ENCODE measurements at places on chromosomes 5 and 9.

DNA sequence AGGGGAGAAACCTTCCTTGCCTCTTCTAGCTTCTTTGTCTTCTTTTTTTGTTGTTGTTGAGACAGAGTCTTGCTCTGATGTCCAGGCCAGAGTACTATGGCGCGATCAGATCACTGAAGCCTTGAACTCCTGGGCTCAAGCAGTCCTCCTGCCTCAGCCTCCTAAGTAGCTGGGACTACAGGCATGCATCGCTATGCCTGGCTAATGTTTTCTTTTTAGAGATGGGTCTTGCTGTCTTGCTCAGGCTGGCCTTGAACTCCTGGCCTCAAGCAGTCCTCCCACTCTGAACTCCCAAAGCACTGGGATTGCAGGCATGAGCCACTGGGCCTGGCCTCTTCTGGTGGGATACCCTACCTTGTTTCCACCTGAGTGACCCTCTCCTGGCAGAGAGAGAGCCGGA is 3.4 kb upstream of the PAXX start:
- DNase-seq = no peak

GRCh38 chr5:60538955-60539866 is 160.8 kb downstream of the DEPDC1B start:
- no peak for DNase-seq

- DNase-seq = no peak
These were observed 450.4 kb upstream of the CHD1 start for GRCh38 chr5:99379187-99379586.

DNA sequence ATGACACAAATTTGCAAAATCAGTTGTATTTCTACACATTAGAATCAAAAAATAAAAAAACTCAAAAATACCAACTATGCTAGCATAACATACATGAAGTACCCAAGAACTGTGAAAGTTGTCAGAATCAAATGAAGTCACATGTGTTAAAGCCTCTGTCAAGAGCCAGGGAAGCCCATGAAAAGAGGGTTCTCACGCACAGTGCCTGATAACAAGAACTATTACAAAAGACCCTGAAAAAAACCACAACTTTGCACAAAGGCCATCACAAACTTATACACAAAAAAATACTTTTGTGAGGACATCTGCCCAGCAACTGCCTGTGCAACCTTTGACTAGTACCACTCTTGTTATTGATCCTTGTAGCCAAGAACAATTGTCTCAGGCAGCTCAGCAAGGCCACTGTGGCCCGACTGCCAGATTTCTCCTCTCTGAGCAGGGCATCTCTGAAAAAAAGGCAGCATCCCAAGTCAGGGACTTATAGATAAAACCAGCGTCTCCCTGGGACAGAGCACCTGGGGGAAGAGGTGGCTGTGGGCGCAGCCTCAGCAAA is 28.9 kb upstream of the HNRNPA0 start:
- DNase-seq = no peak

GRCh38 chr9:124511891-124512805 is 4.9 kb upstream of the NR5A1 start:
- no peak for DNase-seq

DNA sequence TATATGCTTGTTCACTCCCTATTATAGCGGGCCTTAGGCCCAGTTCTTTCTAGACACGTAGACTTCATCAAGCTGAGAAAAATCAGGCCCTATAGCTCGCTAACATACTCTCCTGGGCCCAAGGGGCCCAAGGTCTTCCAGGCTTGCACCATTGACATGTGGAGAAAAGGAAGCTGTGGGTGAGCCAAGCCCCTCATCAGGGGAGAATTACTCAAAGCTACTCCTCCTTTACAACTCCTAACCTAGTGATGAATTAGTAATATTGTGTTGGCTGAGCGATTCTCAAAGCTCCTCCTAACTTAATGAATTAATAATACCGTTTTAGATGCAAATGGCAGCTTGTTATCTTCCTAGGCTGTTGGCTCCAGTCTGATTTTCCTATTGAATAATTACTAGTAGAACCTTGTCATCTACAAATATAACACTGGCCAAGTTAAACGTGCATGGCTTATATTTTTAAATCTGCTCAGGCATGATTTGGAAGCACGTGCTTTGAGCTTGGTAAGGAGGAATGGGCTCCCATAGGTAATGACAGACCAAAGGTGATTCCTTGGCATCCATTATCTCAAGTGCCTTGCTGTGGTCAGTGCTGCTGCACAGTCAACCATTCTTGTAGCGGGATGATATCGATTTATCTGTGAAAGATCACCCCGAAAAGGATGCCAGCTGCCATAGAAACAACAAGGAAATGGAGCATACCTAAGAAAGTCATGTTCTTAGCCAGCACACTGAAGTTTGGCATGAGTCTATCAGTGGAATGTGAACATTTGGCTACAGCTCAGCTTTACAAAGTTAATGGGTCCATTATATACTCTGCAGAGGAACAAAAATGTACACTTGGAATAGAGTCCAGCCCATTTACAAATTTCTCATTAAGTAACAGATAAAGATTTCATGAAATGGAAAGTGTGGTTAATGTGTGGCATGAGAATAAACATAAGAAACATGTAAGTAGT is 23.8 kb downstream of the LVRN start:
- DNase-seq = no peak

- DNase-seq = no peak
These were observed 16.5 kb downstream of the NR2F1 start for GRCh38 chr5:93599399-93600120.

- no peak for DNase-seq
These were observed 20.2 kb downstream of the IL7R start for GRCh38 chr5:35876922-35877321.

- no peak for DNase-seq
These were observed 317.8 kb upstream of the ADCY2 start for GRCh38 chr5:7078101-7078500.

- no peak for DNase-seq
These were observed 424.6 kb upstream of the CDH9 start for GRCh38 chr5:27462936-27463335.

DNA sequence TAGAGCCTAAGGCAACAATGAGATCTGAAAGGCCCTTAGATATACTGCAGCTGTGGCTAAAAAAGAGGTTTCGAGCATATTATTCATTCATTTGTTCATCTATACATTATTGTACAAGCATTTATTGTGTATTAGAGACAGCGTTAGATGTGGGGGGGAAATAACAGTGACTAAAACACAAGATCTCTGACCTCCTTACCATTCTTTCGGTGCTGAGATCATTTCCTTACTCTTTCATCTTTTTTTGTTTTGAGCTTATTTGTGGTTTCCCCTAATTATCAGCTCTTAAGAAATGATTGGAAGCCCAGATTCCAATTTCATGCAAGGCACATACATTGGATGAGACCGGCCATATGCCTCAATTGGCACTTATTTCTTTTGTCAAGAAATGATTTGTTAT is 113.2 kb downstream of the SEC61B start:
- no peak for DNase-seq

GRCh38 chr5:54563083-54563761 is 45.7 kb downstream of the SNX18 start:
- DNase-seq = no peak

DNA sequence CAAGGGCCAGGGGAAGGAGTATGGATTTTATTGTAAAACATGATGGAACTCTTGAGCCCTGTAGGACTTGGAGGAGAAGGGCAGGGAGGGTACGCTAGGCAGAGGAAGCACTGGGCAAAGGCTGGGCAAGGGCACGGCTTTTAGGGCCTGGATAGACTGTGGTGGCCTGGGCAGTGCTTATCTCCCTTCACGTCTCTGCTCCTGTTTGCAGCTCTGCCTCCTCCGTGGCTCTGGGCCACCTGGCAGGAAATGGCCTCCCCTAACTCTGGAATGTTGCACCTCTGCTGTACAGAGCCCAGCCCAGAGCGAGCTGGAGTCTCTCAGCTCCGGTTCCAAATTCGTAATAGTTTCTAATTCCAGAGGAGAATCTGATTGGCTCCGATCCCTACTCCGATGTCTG is 12.2 kb upstream of the STC2 start:
- no peak for DNase-seq

DNA sequence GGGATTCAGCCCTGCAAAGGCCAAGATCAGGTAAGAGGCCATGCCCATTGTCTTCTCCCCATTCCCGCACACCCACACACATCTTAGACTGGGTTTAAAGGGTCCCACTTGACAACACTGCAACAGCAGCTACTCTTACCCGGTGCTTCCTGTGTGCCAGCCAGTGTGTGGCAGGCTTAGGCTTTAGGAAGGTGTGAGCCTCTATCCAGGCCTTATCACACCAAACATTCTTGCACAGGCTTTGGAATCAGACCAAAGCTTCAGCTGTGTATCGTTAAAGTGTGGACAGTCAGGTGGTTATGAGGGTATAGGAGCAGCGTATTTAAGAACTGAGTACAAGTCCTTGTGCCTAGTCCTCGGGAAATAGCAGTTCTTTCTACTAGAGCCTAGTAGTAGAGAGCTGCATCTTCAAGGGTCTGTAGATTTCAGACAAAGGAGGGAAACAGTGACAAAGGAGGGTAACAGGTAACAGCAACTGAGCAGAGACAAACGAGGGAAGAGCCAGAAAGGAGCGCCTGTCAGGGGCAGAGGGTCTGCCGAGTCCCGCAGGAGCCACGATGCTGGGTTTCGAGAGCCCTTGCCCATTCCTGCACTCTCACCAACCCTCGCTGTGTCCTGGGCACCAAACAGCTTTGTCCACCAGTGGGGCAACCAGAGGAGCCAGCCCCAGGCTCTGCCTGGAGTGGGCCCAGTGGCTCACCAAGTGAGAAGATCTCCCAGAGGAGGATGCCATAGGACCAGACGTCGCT is 30.9 kb downstream of the CSF1R start:
- DNase-seq = no peak

- DNase-seq = no peak
These were observed 66.1 kb upstream of the ADRA1B start for GRCh38 chr5:159850160-159850559.

DNA sequence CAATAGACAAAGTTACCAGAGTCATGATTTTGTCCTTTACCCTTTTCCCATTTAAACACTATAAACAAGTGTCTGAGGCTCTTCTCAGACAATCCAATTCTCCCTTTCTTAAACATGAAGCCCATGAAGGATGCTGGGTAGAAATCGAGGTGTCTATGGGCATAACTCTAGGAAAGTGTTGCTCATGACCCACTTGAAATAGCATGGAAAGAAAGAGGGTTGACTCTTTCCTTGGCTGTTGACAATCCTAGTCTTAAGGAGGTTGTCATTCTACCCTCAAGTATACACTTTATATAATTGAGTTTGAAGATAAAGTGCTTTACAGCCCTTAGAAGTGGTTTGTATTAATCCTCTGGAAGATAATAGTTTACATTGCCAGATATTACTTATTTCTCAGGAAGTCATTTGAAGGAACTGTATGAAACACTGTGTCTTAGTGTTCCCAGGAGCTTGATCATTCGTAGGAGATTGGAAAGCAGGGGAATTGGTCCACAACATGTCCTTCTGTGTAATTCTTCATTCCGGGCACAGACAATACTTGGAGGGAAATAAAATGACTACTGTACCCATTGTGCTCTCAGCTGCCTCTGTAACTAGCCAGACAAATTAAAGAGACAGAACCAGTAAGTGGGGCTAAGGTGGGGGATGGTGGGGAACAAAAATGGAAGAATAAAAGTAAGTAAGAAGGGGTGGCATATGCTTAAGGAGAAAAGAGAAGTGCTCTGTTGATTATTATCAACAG is 1078.3 kb upstream of the DMAC1 start:
- DNase-seq = no peak

GRCh38 chr5:111252799-111253545 is 28.8 kb downstream of the CAMK4 start:
- DNase-seq = no peak

- DNase-seq = no peak
These were observed 22.9 kb downstream of the RAD1 start for GRCh38 chr5:34892414-34892813.

DNA sequence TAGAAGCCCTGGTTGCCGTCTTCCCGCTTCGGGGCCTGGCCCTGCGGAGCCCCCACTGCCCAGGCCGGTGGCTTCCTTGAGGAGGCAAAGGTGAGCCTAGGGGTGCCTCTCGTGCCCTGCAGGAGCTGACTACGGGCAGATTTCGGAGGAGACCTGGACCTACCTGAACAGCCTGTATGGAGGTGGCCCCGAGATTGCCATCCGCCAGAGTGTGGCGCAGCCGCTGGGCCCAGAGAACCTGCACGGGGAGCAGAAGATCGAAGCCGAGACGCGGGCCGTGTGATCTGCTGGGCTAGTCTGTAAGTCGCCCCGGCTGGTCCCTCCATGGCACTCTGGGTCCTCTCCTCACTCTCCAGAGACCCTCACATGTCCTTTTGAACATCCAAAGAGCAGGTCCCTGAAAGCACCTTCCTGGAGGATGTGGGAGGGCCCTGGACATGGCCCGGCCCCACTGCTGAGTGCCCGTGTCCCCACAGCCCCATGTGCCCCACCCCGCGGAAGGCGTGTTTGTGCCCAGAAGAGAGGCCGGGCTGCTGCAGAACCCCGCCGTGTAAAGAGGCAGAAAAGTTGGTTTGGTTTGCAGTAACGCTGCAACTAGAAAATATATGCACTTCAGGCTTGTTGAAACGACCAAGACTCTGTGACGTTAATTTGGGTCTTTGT is 44.9 kb downstream of the USP20 start:
- no peak for DNase-seq

GRCh38 chr5:157212307-157212706 is 31.7 kb downstream of the ITK start:
- no peak for DNase-seq

DNA sequence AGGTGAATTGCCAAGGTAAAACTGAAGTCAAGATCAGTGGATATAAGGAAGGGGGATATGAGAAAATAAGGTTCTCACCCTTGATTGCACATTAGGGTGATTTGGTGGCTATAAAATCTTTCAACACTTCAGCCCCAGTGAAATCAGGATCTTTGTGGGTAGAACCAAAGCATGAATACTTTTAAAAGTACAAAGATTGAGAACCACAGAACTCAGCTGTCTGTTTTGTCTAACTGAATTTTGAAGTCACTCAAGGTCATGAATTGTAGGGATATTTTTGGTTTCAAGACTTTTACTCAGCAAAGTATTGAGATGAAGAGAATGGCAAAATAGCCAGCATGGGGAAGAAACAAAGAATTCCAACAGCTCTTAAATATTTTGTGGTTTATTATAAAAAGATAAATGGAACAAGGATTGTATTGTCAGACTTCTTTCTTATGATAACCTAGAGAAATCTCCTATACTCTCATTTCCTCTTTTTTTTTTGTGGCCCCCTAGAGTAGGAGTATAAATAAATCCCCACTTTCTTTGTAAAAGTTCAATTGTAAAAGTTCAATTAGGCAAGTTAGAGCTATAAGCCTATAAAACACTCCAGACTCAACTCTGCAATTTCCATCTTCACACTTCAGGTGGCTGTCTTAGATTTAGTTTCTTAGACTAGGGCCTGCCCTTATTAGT is 272.9 kb downstream of the PDE4D start:
- DNase-seq = no peak

DNA sequence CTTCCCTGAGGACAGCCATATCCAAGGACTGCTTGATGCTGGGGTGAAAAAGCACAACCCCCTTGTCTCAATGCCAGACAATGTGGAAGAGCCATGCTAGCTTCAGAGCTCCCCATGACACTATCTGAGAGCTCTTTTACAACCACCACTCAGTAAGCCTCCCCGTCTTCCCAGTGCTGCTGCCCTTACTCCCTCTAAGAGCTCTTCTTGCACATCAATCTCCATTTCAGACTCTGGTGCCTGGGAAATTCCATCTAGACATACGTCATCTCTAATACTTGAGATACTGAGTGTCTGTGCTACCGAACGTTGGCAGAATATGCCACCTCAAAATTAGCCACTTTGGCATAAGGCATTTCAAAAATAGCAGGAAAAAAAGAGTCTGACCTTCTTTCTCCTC is 94.5 kb downstream of the EDIL3 start:
- no peak for DNase-seq
